T-helper 22 cell (primary cell): ENCODE measurements at places on chromosomes 13 and 19.

DNA sequence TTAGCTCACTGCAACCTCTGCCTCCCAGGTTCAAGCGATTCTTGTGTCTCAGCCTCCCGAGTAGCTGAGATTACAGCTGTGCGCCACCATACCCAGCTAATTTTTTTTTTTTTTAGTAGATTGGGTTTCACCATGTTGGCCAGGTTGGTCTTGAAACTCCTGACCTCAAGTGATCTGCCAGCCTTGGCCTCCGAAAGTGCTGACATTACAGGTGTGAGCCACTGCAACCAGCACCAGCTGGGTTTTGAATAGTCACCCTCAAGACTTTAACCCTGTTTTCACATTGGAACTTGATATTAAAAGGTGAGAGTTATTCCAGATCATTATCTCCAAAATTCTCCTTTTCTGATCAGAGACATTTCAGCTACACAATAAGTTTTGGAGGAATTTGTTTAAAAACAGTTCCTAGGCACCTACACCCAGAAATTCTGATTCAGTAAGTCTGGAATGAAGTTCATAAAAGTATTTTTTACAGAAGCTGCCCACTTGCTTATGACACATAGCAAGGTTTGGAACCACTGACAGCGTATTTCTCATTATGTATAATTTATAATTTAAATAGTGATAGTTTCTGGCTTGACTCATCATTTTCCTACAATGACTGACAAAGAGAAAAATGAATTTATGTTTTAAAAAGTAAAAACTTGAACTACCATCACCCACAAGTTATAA is 417.3 kb downstream of the DIAPH3 start:
- DNase-seq, result no peak

GRCh38 chr19:19540064-19540714 is 2.1 kb downstream of the CILP2 start:
- peak; percentile 65 for DNase-seq

DNA sequence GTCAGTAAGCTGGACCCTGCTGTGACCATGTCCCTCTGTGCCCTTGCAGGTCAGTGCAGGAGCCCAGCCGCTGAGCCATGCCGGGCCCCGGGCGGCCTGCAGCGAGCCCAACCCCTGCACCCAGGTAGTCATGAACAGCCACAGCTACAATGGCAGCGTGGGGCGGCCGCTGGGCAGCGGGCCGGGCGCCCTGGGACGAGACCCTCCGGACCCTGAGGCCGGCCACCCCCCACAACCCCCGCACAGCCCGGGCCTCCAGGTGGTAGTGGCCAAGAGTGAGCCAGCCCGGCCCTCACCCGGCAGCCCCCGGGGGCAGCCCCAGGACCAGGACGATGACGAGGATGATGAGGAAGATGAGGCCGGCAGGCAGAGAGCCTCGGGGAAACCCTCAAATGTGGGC is 6.9 kb downstream of the KCNN1 start:
- DNase-seq, result no peak

DNA sequence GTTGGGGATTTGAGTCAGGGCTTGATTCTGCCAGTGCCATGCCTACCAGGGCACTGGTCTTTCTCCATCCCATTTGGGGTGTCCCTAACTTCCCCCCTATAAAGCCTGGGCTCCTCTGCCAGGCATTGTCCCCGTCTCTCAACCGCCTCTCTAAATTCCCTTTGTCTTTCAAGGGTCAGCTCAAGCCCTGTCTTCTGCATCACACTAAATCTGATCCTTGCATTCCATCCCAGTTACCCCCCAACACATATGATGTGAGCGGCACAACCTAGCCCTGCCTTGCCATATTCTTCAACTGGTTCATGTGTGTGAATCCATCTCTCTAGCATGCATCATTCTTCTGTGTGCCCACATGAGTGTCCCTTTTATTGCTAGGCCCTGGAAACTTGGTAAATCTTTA is 480.9 kb downstream of the ZNF536 start:
- DNase-seq, result no peak

DNA sequence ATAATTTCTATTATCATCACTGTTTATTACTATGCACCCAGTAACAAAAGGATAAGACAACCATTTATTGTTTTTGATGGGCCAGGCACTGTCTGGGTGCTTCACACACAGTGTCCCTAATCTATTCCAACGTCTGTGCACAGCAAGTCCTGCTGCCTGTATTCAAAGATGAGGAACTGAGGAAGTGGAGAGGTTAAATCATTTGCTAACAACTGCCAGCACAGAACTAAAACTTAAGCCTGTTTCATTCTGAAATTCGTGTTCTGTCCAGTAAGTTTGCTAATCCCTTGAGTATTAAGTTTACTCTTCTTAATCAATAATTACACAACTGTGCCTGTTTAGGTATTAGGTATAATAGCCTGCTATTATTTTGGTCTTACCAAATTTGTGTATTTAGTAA is 41.9 kb downstream of the TEX26 start:
- DNase-seq, result no peak

GRCh38 chr13:42495255-42495654 is 78.7 kb upstream of the TNFSF11 start:
- DNase-seq, result no peak

GRCh38 chr19:12913851-12914690 is 5.0 kb downstream of the SYCE2 start:
- DNase-seq, result no peak

GRCh38 chr13:33307843-33308242 is 22.3 kb upstream of the STARD13 start:
- no peak for DNase-seq

DNA sequence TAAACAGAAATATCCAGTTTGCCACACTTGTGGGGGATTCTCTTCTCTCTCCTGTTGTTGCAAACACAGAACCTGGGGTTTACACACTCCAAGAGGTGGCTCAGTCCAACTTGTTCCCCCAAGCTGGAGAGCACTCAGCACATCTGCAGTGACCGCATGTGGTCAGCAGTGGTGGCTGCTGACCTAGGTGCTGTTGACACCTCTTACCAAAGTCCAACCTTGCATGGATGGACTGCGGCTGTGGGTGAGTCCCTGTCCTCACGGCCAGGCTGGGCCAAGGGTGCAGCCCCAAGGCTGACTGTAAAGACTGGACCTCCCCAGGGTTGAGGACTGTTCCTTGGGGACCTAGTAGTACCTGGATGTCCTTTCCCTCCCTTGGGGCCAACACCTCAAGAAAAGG is 6.1 kb downstream of the LRFN3 start:
- DNase-seq, result no peak

DNA sequence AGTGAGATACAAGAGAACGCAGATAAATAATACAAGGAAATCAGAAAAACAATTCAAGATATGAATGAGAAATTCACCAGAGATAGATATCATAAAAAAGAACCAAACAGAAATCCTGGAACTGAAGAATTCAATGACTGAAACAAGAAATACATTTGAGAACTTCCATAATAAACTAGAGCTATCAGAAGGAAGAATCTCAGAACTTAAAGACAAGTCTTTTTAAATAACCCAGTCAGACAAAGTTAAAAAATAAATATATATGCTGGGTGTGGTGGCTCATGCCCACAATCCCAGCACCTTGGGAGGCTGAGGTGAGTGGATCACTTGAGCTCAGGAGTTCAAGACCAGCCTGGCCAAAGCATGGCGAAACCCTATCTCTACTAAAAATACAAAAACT is 28.7 kb upstream of the N4BP2L1 start:
- no peak for DNase-seq

GRCh38 chr19:46431824-46432223 is 3.1 kb upstream of the PNMA8C start:
- no peak for DNase-seq

- DNase-seq, result no peak
These were observed 1.3 kb downstream of the IL11 start for GRCh38 chr19:55368701-55369563.

GRCh38 chr19:52398081-52398441 is 412 bp downstream of the ZNF528 start:
- no peak for DNase-seq

GRCh38 chr19:1041835-1042685 is 2.2 kb downstream of the ABCA7 start:
- no peak for DNase-seq

- no peak for DNase-seq
These were observed 7.9 kb upstream of the DPY19L3 start for GRCh38 chr19:32397671-32398101.

DNA sequence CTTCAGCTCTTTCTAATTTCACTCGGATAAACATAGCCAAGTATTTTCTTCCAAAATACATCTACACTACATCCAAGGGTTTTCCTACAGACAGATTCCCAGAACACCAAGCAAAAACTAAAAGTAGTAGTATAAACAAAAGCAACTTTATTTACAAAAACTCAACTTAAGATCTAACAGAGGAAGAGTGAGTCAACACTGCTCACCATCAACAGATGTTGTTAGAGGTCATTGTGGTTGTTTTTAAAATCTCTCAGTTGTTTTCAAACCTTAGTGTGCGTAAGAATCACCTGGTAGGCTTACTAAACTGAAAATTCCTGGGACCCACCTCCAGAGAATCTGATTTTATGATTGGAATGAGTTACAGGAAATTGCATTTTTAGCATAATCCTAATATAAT is 631.7 kb upstream of the SGCG start:
- DNase-seq, result no peak

GRCh38 chr13:100512422-100512821 is 76.2 kb downstream of the GGACT start:
- no peak for DNase-seq

DNA sequence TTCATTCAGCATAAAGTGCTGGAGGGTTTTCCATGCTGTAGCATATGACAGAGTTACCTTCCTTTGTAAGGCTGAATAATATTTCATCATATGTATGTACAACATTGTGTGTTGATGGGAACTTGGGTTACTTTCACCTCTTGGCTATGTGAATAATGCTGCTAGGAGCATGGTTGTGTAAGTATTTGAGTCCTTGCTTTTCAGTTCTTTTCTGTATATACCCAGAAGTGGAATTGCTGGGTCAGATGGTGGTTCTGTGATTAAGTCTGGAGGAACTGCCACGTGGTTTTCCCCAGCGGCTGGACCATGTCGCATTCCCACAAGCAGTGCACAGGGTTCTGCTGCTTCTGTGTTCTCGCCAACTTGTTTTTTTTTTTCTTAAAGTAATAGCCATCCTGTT is 101.2 kb upstream of the TEX29 start:
- DNase-seq, result no peak

- no peak for DNase-seq
These were observed 753 bp downstream of the ZNF235 start for GRCh38 chr19:44303976-44304568.

DNA sequence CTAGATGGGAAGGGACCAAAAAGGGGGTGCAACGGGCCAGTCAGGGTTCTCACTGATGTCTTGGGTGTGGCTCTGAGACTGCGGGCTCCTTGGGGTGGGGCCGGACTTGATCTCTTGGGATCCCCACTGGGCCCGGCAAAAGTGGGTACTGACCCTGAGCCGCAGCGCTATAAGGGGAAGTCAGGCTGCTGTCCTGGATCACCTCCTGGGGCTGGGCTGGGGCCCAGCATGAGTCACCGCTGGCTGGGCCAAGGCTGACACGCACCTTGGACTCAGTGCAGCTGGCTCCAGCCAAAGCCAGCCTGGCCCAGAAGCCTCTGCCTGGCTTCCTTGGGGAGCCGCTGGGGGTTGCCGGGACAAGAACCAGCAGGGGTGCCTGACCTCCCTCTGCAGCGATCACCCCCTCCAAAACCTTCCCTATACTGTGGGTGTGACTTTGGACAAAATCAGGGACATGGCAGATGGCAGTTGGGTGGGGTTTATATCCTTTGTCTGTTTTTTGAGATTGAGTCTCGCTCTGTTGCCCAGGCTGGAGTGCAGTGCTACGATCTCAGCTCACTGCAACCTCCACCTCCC is 617 bp upstream of the IQCN start:
- no peak for DNase-seq

DNA sequence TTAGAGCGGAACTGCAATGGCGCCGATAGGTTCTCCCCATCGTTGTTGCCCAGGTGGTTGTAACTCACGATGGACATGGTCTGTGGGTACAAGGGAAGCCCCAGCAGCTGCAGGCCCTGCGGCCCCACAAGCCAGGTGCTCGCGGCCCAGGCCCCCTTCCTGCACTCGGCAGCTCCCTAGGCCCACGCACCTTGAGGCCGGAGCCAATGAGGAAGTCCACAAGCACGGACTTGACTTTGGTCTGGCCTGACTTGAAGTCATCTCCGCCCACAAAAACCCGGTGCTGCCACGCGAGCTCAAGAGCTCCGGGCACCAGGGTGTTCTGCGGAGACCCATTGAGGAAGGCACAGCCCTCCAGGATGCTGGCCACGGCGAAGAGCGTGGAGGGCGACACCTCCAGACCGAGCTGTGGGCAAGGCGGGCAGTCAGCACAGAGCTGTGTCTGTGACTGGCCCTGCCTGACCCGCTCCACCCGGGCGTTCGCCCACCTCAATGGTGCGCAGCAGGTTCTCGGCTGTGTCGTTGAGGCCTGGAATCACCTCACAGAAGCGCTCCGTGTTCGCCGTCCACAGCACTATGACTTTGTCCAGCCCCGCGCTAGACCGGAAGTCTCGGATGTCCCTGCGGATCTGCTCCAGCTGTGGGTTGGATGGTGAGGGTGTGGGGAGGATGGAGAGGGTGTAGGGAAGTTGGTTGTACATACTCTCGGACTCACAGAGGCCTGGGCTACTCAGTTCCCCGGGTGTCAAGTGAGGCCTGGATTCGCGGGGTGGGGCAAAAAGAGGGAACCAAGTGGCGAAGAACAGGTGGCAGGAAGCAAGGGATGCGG is 1.9 kb downstream of the ISYNA1 start:
- no peak for DNase-seq

DNA sequence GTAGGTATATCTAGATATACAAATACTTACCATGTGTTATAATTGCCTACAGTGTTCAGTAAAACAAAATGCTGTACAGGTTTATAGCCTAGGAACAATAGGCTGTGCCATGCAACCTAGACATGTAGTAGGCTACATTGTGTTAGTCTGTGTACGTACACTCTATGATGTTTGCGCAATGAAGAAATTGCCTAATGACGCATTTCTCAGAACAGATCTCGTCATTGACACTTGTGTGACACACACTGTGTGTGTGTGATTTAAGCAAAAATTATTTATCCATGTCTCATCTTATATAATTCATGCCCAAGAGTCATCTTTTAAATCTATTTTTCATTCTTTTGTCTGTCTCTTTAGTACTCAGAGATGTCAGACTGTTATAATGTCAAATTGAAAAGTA is 1888.8 kb upstream of the PCDH20 start:
- DNase-seq, result no peak

DNA sequence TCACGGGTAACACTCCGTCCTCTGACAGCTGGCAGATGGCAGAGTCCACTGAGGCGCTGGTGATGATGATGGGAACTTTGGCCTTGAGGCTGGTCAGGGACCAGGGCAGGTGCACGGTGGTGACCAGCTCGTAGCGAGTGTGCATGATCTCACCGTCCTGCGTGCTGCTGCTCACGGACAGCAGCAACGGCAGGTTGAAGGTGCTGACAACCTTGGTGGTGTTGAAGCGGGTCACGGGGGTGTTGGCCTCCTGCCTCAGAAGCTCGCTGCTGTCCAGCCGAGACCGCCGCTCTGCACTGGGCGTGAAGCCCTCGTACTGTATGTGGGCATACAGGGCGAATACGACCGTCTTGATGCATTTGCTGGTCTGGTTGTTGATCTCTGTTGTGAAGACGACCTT is 11.6 kb downstream of the ARRDC5 start:
- DNase-seq, result no peak
